ENCODE measurements at places on chromosomes 5 and 9. TPM values are rescaled to one million over a fixed set of nuclear protein-coding genes. Genes with fewer than 3 reads are reported as not detected.

The KCNT1 gene
- total RNA-seq: 0.33 TPM

DNA sequence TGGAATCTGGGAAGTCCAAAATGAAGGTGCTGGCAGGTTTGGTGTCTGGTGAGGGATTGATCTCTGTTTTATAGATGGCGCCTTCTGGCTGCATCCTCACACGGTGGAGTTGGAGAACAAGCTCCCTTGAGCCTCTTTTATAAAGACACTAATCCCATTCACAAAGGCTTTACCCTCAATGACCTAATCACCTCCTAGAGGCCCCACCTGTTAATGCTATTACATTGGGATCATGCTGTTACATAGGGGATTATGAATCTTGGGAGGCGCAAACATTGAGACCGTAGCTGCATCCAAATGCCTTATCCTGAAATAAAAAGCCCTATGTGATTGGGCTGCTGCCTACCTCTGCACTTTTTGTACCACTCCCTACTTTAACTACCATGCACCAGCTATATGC, 197.1 kb upstream of the HMHB1 start:
- no peak for ATAC-seq

GRCh38 chr5:31355337-31355736, 161.9 kb downstream of the CDH6 start:
- no peak for ATAC-seq

GRCh38 chr5:163951069-163951468, 445.6 kb downstream of the MAT2B start:
- no peak for ATAC-seq

DNA sequence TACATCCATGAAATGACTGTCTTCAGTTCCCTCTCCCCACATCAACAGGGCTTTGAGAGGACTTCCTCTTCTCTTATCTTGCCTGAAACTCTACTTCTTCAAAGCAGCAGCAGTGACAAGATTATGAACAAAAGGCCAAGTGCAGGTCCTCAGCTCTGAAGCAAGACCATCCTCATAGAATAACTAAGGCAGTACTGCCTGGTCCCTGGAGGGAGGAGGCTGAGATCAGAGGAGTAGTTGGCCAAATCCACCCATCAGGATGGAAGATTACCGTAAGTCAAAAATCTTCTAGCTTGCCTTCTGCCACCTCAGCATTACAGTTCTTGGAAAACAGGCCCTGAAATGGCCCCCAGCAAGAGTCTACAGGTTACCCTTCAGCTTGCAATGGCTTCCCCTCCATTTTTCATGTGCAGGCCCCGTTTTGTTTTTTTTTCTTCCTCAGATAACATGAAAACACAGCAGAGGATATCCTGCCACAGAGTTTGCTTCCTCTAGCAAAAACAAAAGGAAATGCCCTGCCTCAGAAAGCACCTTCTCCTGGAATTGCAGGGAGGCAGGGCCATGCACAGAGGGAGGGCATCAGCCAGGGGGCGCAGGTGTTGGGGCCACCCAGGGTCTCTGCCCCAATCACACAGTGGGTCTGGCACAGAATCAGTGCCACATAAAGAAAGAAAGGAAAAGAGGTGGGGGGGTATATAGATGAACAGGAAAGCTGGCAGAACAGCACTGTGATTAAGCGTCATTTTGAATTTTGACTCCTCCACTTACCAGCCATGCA, 40.0 kb downstream of the KLHL3 start:
- no peak for ATAC-seq

DNA sequence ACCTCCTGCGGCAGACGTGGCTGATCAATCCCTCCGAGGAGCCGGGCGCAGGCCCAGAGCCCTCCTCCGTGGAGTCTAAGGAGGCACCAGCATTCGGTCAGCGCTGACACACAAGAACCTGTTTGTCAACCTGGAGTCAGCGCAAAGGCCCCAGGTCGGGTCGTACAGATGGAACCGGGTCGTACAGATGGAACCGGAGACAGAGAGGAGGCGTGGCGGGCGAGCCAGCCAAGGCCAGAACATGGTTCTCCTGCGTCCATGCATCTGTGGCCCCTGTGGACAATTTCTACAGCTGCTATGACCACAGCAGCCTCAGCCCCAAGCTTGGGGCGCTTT, 125.1 kb upstream of the SARDH start:
- no peak for ATAC-seq

All from motor neuron (in vitro differentiated cells).